Frontal cortex (tissue), 4 donors: ENCODE measurements at places on chromosomes 2 and 18.

GRCh38 chr2:127197475-127198385, 22.4 kb downstream of the CYP27C1 start:
- no peak for DNase-seq

DNA sequence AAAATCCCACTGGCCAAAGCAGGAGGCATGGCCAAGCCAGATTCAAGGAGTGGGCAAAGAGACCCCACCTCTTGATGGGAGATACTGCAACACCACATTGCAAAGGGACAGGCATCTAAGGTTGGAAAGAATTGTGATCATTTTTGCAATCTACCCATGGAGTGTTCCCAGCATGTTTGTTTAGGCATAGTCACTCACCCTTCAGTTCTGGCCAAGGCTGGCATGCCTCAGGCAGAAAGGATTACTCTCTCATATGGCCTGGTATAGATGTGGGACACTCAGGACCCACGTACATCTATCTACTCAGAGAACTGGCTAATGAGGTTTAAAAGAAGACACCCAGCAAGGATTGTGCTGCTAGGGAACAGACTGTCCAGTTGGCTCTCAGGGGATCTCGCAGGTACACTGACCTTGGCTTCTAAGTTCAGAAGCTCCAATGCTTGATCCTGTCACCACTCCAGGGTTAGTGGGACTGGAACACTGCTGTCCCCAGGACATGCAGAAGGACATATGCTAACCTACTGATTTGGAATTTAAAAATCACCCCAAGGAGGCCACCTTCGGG, 183.7 kb downstream of the KLHL29 start:
- DNase-seq, result no peak

DNA sequence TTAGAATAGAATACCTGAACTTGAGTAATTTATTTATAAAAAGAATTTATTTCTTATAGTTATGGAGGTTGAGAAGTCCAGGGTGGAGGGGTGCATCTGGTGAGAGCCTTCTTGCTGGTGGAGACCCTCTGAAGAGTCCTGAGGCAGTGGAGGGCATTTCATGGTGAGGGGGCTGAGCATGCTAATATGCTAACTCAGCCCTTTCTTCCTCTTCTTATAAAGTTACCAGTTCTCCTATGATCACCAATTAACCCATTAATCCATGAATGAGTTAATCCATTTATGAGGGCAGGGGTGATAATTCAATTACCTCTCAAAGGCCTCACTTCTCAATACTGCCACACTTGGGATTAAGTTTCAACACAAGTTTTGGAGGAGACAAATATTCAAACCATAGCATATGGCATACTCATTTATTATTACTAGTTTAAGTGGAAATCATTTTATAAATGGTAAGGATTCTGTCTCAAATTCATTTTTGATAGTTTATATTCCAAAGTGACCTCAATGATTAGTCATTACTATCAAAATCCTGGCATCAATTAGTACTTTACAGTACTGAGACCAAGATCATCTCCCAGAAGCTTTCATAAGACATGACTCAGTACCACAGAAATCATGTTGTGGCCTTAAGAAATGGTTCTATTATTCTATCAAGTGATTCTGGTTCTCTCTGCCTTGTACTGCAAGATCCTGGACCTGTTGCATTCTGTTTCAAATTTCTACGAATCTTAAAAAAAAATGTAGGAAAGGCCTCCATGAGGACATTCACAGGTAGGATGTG, 5.5 kb downstream of the ZNF396 start:
- no peak for DNase-seq

DNA sequence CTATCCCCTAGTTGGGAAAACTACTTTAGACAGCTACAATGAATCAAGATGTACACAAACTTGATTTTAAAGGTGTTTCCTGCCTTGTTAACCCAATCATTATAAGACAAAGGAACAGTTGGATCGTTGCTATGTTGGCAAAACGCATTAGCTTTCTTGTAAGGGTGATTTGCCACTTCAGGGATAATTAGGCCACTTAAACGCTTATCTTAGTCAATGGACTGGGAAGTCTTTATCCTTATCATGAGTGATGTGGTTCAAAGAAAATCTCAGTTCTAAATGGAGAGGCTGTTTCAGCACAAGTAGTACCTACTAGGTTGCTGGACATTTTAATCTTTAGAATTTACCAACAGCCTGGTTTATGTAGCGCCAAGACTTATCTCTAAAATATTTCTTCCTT, 406.1 kb upstream of the MEX3C start:
- DNase-seq, result no peak

DNA sequence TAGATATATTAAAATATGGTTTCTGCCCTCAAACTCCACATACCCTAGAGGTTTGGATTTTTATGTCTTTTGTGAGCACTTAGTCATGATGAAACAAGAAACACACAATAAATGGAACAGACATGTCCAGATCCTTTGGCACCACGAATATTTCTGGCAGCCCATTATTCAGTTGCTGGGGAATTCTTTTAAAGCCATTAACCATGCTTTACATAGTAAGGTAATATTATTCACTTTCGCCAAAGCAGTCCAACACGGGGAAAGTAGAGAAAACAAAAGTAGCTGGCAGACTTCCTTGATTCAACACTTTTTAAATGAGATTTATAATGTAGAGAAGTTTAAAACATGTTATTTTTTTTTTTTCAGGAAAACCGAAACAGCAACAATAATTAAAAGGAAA, 235.4 kb downstream of the PIEZO2 start:
- no peak for DNase-seq

DNA sequence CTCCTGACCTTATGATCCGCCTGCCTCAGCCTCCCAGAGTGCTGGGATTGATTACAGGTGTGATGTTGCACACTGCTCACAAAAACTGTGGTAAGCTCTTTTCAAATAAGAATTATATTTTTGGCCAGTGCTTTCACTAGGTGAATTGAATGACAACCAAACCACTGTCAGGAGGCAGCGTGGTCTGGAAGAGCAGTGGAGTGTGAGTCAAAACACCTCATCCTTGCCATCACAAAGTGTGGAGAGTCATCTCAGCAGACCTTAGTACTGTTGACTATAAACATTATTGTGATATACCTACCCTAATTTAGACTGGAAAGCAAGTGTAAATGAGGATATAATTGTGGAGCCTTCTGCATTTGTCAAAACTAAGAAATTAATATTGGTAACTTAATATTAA, 61.3 kb downstream of the UBE2E3 start:
- DNase-seq, result no peak

- DNase-seq, result no peak
Measured at GRCh38 chr2:197268786-197269584, 41.6 kb downstream of the ANKRD44 start.
